ENCODE measurements at places on chromosomes 3 and 15.

DNA sequence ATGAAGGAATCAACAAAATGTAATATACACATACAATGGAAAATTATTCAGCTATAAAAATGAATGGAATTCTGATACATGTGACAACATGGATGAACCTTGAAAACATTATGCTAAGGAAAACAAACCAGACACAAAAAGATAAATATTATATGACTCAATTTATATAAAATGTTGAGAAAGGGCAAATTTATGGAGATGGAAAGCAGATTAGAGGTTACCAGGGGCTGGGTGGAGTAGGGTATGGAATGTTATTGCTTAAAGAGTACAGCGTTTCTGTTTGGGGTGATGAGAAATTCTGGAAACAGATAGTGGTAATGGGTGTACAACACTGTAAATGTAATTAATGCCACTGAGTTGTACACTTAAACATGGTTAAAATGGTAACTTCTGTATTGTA, 50.9 kb downstream of the EMC4 start:
- DNase-seq, result no peak

- no peak for DNase-seq
Observed at GRCh38 chr3:124609402-124609801, 120.8 kb upstream of the UMPS start.

GRCh38 chr15:101088788-101089578, 162.9 kb downstream of the CHSY1 start:
- DNase-seq, result no peak

- no peak for DNase-seq
Observed at GRCh38 chr15:43493703-43494472, 932 bp upstream of the TP53BP1 start.

- DNase-seq, result no peak
Observed at GRCh38 chr3:194040516-194041273, 95.3 kb upstream of the HES1 start.

- no peak for DNase-seq
Observed at GRCh38 chr3:57851304-57851703, 95.2 kb downstream of the SLMAP start.

Data from epithelial cell of prostate (primary cell).